ENCODE measurements at places on chromosomes 7 and 10. TPM values are rescaled to one million over a fixed set of nuclear protein-coding genes. Genes with fewer than 3 reads are reported as not detected.

- DNase-seq: peak; percentile 68
Measured at GRCh38 chr10:23158370-23158769, 33.7 kb upstream of the PTF1A start.

- no peak for DNase-seq
Measured at GRCh38 chr7:43502941-43503340, 80.0 kb upstream of the STK17A start.

DNA sequence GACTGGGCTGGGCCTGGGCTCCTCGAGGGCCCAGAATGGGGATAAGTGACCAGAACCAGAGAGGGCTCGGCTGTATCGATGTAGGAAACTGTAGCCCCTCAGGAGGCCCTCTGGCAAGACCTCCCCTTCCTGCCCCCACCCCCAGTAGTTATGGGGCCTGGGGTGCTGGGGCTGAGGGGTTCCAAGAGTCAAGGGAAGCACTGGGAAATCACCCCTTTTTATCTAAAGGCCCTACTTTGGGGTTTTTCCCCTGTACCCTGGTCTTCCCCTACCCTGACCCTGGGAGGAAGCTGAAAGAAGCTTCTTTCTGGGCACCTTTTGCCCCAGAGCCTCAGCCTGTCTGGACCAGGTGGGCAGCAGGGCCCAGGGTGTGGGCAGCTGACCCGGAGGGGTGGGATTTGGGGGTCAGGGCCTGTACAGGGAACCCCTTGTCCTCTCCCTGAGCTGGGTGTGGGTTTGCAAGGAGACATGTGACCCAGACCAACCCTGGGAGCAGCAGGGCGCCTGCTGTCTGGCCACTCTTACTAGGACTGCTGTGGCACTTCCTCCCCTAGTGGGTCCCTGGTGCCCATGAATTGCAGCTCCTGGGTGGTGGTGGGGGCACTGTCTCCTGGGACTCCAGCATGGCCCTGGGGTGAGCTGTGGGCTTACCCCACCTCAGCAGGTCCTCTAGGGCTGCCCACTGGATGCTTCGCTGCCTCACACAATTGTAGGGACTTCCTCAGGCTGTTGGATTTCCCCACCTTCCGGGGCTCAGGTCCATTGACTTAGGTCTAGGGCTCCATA lies 1.5 kb downstream of the IRF5 start:
- DNase-seq: no peak

Gene PALD1
- total RNA-seq: 34.8 TPM

GRCh38 chr10:112389271-112389822 lies 15.4 kb downstream of the ACSL5 start:
- DNase-seq: no peak

Gene BMPR1A
- 78.8 TPM for total RNA-seq

GRCh38 chr10:34046506-34047034 lies 712.1 kb upstream of the NRP1 start:
- DNase-seq: no peak

- no peak for DNase-seq
Measured at GRCh38 chr10:44845361-44846175, 65.6 kb upstream of the TMEM72 start.

Gene SPOCK2
- 0.17 TPM for total RNA-seq

Gene LEP
- total RNA-seq: not detected

All from G401 (cell line).